ENCODE measurements at places on chromosomes 7 and 10.
A peak's percentile ranks its signal among the peaks of the same experiment; 100 is the strongest.

DNA sequence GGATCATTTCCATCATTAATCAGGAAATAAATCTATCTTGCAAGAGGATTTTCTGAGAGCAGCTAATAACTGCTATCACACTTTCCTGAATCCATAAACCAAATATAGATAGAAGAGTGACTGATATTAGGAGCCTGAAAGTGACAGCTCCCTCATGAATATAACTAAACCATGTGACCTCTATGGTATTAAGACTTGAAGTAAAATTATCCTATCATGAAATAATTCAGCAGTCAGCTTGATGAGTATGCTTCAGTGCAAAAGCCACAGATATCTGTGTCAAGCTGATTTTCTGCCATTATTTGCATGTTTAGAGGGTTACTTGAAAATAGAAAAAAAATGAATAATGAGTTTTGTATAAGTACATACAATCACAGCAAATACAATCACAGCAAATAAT is 80.1 kb upstream of the PPP1R3A start:
- DNase-seq, result no peak

GRCh38 chr7:71281261-71281660 is 149.3 kb downstream of the GALNT17 start:
- DNase-seq, result no peak

GRCh38 chr10:95414844-95415485 is 124.2 kb upstream of the PDLIM1 start:
- DNase-seq, result no peak

DNA sequence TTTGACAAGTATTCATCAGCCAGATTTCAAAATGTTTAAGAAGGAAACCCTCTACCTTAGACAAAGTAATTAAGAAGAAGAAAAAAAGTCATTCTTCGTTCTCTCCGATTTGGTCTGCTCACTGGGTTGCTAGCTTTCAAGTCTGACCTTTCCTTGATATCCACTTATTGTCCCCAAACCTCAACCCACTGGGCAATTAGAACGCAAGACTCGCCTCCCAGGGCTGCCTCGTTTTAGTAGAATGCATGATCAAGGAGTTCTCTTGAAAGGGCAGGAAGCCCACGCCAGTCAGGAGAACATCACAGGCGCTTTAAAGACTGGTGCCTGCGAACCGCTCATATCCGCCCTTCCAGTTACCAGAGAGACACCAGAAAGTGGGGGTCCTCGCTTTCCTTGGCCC is 637.7 kb downstream of the PARD3 start:
- no peak for DNase-seq

GRCh38 chr7:81235997-81236396 is 317.1 kb upstream of the SEMA3C start:
- no peak for DNase-seq

- no peak for DNase-seq
These were observed 72.6 kb downstream of the OSBPL3 start for GRCh38 chr7:24907311-24907886.

- DNase-seq, result no peak
These were observed 145.1 kb upstream of the PCBD1 start for GRCh38 chr10:71033396-71033980.

DNA sequence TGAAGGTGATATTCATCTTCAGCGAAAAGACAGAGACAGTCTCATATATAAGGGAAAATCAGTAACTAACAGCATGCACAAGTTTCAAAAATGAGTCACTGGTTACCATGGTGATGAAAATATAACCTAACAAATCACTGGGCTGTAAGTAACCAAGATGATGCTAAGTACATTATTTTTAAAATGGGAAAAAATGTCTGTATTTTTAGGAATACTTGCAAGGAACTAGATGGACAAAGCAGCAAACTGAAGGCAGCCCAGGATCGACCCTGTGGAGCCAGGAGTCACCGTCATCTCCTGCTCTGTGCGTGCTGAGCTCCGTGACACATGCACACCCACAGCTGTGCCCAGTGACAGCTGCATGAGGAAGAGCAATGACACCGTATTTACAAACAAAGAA is 137.3 kb downstream of the ELMO1 start:
- peak; percentile 13 for DNase-seq

- DNase-seq, result no peak
These were observed 115.3 kb upstream of the WDR11 start for GRCh38 chr10:120735773-120736371.

DNA sequence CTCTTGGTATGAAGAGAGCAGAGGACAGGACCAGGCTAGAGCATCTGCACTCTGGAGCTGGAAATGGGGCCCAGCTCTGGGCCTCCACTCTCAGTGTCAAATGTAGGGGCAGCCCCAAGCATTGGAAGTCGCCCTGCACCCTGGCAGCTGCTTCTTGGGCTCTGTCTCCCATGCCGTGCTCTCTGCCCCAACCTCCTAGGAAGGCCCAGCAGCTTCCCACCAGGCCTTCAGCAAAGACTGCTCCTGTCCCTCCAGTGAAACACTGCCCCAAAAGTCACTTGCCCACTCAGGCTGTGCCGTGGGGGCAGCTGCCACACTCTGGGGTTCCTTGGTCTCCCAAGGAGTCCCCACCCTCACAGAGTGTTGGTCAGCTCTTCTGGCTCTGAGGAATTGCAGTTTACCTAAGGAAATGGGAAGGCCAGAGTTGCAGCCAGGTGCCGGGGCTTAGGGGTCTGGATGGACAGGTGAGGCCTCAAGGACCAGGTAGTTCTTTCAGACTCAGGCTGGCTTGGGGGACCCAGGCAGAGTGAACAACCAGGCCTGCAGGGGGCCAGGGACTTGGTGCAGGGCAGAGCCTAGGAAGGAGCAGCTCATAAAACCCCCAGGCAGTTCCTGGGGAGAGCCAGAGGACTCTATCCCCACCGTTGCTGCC is 9.4 kb upstream of the OPN4 start:
- no peak for DNase-seq

- peak; percentile 6 for DNase-seq
These were observed at the start of gene SHTN1 for GRCh38 chr10:117005026-117005526. TSS of gene SHTN1 (minus strand) at chr10:117005187. CDS start at chr10:117005079, 108 bp downstream.

GRCh38 chr7:105210721-105211205 is 178.0 kb downstream of the SRPK2 start:
- no peak for DNase-seq

DNA sequence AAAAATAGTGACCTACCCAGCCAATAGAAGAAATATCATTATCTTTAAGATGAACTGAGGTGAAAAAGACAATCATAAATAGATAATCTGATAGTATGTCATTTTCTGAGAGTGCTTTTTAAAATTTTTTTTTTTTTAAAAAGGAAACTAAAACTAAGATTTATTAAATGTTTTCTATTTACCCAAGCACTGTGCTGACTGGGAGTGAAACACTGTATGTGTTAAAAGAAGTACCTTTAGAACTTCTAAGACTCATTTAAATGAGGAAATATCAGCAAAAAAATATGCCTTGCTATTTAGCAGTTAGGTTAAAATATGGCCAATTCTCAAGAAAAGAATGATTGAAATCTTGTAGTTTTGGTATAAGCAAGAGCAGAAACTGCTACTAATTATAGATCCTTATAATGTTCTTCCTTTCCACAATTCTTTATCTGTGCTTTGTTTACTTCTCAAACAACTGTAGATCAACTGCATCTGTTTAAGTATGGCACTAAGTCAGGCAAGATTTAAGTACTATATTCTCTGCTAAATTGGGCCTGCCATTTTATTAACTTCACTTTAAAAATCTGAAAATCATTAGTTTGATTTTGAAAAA is 39.5 kb upstream of the WNT2 start:
- DNase-seq, result no peak

GRCh38 chr10:121444520-121445165 is 153.6 kb downstream of the FGFR2 start:
- DNase-seq, result no peak

DNA sequence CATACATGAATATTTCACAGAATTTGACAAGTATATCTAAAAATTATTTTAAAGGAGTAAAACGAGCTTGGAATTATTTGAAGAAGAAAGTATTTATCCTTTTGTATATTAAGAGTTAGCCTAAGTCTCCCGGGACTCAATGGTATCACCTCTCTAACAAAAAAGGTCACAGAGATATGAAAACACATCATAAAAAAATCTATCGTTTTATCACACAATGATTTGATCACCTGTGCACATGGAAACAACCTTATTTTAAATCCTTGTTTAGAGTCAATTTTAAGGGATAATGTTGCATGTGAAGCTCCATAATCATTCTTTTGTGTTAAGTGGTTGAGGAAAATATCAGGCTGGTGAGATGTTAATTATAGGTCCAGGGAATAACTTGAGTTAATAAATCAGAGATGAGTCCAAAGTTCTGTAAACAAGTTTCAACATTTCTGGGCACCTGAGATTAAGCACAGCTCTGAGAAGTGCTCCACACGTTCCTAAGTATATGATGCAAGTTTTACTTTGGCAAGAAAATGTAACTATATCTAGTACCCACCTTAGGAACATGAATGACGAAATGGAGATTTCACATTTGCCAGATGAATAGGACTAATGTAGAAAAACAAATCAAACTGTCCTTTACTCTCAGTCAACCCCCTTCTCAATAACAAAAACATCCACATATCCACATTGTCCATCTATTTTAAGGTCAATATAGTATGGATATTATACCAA is 148.5 kb upstream of the AKR1E2 start:
- DNase-seq, result no peak

DNA sequence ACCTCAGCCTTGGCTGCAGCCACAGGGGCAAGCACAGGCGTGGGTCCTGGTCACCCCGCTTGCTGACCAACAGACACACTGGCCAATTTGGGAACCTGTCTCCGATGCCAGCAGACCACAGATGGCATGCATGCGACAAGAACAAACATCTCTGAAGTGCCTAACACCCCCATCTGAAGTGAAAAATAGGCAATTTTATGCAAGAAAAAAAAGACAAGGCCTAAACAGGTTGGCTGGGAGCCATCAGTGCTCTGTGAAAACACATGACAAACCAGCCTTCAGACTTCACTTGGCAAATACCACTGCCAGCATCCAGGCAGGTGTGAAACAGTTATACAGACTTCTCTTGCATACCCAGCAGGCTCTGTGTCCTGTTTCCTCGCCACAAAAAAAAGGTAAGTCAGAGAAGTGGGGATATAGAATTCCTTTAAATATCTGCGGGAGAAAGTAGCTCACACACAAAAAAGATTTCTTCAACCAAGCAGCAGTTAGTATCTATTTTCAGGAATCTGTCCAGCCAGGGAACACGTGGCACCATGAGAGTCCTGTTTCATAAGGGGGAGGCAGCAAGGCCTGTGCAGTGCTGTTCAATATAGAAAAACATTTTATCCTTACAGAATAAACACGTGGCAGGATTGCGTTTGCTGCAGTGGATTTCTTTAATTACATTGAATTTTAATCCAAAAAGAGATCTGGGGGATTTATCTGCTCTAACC is 293.4 kb upstream of the MKLN1 start:
- DNase-seq, result no peak

- DNase-seq, result no peak
These were observed 6.3 kb downstream of the GHRHR start for GRCh38 chr7:30970074-30970473.

GRCh38 chr10:106111246-106111645 is 1053.3 kb downstream of the SORCS1 start:
- DNase-seq, result no peak

DNA sequence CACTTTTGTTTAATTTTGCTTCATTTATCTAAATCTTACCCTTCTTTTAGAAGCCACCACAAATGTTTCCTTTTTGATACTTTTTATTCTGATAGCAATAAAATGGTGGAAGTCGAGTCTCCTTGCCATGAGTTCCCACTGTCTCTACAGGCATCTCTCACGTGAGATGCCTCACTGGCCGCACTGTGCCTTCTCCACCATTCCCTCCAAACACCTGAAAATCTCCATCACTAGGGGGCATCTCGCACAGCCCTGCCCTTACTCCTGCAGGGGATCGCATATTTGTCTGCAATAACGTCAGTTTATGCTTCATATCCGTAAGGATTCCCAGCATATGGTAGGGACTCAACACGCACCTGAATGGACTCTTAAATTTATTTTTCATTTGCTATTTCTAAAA is 56.3 kb upstream of the NCAPG2 start:
- no peak for DNase-seq

DNA sequence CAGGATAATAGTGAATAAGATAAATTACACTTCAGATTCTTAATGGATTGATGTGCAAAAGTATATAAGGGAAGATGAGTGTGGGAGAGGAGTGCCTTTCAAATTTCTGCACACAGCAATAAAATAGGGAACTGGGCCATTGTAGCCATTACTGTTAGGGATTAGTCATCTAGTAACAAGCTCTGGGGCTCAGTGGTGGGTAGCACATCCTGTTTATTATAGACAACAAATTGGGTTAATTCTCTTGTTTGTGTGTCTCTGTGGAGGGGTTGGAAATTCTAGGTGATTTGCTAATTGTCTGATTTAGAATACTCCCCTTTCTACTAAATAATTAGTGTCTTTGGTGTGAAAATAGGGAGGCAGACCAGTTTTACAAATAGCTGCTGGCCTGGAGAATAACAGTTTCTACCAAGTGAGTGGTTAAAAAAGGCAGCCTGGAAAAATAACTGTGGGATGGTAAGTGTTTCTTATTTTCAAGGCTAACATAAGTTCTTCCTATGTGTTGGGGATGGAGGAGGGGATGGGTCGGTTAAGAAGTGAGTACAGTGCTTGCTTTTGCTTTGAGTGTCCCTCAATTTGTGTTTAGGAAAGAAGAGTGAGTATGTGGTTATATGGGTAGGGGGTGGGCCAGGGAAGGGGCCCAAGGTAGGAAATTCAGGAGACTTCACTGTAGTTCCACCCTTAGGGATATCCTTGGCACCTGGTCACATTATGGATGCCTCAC is 43.3 kb upstream of the TMEM248 start:
- no peak for DNase-seq

DNA sequence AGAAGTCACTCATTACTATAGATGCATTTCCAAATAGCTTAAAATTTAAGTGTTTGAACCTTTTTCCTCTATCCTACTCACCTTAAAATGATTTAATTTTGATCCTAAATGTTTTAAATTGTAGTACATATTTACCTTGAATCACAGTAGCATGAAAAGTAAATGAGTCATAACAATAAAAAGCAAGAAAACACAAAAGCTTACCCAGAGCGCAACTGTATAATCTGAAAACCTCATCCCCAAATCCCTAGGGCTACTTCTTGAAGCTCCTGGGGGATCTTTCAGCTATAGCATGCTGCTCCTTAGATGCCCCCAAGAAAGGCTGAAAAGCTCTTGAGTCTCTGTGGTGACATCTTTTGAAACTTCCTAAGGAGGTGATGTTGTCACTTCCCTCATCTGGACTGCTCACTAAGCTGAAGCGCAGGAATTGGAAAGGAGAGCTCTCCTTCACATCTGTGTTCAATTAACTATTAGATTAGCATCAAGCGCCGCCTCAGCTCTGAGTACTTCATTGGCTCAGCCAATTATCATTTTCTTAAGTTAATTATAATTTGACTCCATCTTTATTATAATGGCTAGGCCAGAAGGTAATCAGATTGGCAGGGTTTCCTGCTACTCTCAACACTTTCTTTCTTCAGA is 60.2 kb downstream of the SEMA3E start:
- no peak for DNase-seq

DNA sequence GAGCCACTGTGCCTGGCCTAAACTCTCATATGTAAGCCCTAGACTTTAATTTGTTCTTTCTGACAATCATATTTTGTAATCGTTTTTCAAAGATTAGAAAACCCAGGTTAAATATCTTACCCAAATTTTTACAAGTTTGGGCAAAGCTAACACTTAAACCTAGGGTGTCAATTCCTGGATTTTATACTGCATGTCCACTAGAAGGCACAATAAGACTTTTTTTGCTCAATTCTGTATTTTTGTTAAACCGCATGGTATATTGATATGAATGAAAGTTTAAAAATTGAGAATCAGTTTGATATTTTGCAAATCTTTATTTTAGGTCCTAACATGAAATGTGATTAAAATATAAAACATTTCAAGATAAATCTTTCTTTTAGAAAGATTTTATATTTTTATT is 29.3 kb downstream of the DYNC2I1 start:
- DNase-seq, result no peak

Measured in activated naive CD8-positive, alpha-beta T cell treated with anti-CD3 and anti-CD28 coated beads, Interleukin-2, amount 50 U/mL, for 24 hours (primary cell).